ENCODE measurements at places on chromosomes 6 and 20.

- no peak for DNase-seq
Measured at GRCh38 chr20:17573463-17573862, 3.6 kb downstream of the DSTN start.

DNA sequence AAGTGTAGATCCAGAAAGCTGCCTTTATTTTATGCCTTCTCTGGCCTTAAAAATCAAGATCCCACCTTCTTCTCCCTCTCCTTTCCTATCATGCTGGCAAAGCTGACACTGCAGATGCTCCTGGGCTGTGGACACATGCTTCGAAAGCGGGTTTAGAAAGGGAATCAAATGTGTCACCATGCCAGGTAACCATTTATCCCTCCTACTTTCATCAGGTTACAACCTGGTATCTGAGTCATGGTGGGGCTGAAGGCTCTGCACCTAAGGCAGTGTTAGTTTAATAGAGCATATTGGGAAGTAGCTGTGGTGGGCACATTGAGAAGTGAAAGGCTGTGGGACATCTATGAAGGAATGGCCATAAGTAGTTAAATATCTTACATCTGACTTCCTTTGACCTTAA lies 69.8 kb downstream of the GJA1 start:
- no peak for DNase-seq

- no peak for DNase-seq
Measured at GRCh38 chr6:139449611-139450000, 75.2 kb upstream of the CITED2 start.

DNA sequence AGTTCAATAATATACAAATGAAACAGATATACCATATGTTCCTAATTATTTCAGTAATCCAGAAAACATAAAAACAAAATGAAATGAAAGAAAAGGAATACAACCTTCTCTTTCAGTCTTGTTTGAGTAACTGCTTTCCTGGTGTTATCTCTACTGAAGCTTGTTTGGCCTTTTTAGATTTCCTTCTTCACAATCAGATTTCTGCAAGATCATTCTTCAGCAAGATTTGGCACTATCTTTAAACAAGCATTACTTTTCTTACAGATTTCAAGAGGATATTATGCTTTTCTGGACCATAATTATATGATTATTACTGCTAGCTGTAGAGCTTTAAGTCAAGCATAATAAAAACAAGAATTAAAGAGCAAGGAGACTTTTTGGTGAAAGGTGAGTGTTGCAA lies 120.2 kb downstream of the MYB start:
- DNase-seq, result no peak

- no peak for DNase-seq
Measured at GRCh38 chr6:158322724-158323560, 10.7 kb downstream of the TULP4 start.

DNA sequence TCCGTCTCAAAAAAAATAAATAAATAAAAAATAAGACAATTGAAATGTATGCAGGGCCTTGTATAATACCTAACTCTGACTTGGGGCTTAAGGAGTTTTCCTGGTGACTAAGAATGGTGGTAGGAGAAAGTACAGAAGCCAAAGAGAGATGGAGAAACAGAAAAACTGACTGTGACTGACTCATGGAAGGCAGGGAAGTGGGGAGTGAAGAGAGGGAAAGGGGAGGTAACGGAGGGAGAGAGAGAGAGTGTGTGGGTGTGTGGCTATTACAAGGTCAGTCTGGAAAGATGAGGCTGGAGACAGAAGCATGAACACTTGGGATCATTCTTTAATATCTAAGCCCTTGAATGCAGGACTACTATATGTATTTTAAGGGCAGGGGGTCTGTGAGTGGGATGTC lies 38.5 kb downstream of the SNRNP48 start:
- DNase-seq, result no peak

GRCh38 chr6:55069132-55069781 lies 105.1 kb upstream of the HCRTR2 start:
- peak; percentile 3 for DNase-seq

DNA sequence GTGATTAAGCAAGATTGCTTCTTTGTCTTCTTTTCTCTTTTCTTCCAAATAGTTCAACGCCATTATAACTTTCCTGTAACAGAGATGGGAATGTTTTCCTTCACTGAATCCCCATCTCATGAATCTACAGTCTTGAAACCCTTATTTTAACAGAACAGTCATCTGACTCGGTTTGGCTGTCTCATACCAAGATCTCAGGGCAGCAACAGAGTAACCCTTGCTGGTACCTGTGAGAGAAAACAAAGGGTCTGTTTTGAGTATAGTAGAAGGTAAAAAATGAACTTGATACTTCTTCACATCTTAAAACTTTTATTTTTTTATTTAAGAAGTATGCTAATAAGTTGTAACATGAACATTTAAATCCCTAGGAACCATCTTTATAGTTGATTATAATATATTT lies 19.6 kb upstream of the DSE start:
- no peak for DNase-seq

GRCh38 chr20:19056909-19057308 lies 155.5 kb upstream of the SLC24A3 start:
- DNase-seq, result no peak

- no peak for DNase-seq
Measured at GRCh38 chr6:13425270-13425873, 62.0 kb downstream of the GFOD1 start.

DNA sequence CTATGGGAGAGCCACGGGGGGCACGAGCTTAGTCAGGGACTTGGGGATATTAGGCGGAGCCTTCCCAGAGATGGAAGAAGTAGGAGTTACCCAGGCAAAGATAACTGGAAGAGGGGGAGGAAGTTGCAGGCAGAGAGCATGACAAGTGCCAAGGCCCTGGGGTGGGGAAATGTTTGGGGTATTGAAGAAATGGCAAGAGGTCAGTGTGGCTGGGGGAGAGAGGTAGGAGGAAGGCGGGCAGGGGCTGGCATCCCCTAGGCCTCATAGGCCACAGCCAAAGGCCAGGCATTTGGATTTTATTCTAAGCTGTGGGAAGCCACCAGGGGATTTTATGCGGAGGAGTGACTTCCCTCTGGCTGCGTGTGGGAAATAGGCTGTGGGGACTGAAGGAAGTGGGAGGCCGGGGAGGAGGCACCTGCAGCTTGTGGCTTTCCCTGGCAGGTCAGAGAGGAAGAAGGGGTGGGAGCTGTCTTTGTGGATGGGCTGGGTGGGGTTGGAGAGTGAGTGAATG lies 22.7 kb downstream of the SNAI1 start:
- no peak for DNase-seq

DNA sequence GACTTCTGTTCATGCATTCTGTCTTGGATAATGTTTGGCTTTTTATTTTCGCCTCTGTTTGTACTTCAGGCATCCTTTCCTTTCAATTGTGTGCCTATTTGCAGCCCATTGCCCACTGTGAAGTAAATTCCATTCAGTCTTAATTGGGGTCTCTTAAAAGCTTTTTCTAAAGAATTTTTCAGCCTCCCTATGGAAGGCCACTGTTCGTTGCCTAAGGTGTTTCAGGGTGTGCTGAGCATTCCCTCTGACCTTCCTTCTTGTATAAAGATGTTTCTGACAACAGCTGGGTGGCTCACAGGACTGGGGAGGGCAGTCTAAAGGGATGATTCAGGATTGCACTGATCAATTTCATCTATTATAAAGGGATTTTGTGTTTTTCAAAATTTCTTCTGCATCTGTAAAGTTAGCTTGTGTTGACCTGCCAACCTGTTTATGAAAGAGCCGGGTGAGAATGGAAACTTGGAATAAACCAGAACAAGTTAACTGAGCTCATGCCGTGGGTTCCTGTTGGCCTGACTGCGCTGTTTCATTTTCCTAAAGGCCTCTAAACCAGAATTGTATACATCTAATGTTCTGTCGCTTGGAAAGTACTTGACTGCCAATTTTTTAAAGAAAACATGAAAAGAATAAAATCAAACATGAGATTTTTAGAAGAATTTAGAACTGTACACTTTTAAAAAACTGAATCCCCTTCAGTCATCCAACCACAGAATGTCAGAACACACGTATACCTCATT lies 14.3 kb downstream of the PHACTR2 start:
- no peak for DNase-seq

DNA sequence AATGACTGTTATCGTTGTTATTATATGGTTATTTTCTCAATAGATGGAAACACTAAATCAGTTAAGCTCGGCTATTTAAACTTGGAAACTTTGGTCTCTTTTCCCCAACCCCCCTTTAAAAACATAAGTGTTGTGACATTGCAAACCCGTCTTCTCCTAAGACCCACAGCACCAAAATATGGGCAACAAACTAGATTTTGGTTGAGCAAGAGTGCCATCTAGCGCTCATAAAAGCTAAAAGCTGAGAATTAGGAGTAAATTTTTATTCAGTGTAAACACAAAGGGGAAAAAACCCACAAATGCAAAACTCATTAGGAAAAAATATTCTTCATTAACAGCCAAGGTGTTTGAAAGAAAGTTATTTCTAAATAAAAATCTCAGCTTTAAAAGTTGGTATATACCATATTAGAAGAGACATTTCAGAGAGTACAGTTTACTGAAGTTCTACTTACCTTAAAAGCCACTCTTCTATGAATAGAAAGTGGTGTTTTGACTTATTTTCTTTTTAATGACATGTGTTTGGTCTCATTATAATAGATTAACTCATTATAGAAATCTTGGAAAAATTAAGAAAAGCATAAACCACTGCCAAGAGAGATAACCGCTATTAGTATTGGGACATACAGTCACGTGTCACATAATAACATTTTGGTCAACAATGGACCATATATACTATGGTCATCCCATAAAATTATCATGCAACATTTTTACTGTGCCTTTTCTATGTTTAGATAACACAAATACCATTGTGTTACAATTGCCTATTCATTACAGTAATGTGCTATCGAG lies 21.1 kb downstream of the SESN1 start:
- peak; percentile 55 for DNase-seq

DNA sequence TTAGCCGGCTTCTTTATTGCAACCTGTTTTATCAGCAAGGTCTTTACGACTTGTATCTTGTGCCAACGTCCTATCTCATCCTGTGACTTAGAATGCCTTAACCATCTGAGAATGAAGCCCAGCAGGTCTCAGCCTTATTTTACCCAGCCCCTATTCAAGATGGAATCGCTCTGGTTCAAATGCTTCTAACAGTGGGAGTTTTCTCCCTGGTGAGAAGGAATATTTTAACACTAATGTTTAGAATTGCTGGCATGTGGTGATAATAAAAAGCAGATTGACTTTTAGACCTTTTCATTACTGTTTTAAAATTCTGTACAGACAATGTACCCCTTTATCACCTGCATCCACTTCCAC lies 9.9 kb upstream of the KCNK15 start:
- DNase-seq, result no peak

GRCh38 chr6:154625721-154626120 lies 107.5 kb upstream of the SCAF8 start:
- DNase-seq, result no peak

DNA sequence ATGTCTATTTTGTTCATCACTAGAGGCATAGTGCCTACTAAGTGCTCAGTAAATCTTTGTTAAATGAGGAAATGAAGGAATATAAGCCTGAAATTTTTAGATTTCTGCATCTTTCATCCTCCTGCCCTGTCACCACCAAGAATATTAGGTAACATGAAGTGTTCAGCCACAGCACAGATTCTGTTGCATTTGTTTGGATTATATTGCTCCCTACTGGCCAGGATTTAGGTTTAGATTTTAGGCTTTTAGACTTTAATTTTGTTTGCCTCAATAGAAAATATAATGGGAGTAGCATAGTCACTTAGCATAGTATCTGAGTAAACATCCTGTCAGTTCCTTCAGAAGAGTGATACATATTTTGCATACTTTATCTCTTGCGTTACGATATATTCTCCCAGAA lies 14.2 kb downstream of the FARS2 start:
- DNase-seq, result no peak

GRCh38 chr6:138726757-138727097 lies 46.8 kb upstream of the CCDC28A start:
- no peak for DNase-seq

- DNase-seq, result no peak
Measured at GRCh38 chr6:159116343-159116742, 52.9 kb upstream of the FNDC1 start.

GRCh38 chr6:15358579-15359327 lies 112.9 kb downstream of the JARID2 start:
- no peak for DNase-seq

DNA sequence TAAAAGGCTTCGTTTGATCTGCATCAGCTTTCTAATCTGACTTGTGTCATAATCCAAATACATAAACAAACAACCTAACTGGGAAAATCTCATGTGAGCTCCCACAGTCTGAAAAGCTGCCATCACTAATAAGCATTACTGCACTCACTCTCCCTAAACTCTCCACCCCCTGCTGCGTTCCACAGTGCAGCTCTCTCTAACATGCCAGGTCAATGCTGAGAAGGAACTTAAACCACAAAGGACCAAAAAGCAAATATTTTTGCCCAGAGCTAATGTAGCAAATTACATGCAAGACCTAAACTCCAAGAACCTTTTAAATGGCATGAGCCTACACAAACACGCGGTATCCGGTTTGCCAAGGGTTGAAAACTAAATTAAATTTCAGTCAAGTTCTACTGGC lies 542.3 kb upstream of the JARID2 start:
- DNase-seq, result no peak

- no peak for DNase-seq
Measured at GRCh38 chr6:84218091-84218490, 9.4 kb downstream of the CEP162 start.

DNA sequence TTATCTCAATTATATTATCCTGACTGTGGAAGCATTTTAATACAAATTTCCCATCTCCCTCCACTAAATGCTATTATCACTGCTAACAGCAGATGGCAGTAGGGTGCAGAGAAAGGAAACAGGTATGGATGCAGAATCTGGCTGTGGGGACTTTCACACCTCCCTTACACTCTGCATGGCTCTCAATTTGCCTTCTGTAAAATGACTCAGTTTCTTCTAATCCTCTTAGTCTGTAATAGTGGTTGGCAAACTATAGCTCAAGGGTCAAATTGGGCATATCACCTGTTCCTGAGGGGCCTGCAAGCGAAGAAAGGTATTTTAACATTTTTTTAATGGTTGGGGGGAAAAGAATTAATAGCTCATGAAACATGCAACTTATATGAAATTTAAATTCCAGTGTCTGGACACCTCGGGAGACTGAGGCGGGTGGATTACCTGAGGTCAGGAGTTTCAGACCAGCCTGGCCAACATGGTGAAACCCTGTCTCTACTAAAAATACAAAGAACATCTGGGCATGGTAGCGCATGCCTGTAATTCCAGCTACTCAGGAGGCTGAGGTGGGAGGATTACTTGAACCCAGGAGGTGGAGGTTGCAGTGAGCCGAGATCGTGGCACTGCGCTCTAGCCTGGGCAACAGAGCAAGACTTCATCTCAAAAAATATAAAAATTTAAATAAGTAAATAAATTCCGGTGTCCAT lies 83.5 kb downstream of the ZMYND8 start:
- DNase-seq, result peak; percentile 72

All from NCI-H2171 (cell line).